ENCODE measurements at places on chromosomes 1 and 21.

- DNase-seq: no peak
Measured at GRCh38 chr1:109160071-109160840, 46.3 kb downstream of the ELAPOR1 start.

DNA sequence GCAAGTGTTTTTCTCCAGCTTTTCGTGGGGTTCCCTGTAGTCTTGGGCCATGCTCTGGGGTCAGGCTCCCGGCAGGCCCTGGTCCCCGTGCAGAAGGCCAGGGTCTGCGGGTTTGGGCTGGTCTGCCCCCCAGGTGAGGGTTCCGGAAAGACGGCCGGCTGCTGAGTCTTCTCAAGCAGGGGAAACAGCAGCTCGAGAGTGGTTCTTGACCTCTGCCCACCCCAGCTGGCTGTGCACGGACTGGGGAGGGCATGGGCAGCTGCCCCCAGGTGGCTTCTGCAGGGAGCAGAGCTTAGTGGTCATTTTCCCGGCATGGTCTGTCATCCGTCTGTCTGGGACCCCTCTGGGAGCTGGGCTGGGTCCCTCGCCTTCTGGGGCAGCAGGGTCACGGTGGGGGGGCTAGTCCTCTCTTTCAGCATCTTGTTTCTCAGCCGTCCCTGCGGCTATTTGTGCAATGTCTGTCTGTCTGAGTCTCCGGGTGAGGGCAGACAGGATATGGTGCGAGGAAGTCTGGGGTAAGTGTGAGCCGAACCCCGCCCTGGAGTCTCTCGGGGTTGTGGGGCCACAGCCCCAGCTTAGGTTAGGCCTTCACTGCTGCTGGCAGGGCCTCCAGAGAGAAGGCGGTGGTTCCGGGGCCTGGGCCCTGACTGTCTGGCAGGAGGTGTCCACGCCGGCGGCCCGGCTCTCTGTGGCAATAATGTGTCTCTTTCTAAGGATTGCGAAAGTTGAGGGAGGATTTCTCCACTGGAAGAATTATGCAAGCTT, 6.1 kb downstream of the SKI start:
- DNase-seq: peak; percentile 79

GRCh38 chr1:78155121-78155520, 109.4 kb downstream of the GIPC2 start:
- no peak for DNase-seq

DNA sequence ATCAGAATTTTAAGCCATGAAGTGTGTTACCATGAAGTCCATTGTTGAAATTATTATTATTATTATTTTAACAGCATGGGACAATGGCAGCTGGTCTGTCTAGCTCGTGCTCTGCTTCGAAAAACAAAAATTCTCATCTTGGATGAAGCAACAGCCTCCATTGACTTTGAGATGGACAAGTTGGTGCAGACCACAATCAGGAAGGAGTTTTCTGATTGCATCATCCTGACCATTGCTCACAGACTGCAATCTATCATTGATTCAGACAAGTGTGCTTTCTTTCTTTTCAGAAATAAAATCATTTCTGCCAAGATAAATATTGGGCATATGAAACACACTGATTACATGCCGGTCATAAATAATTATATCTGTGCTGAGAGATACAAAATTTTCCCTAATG, 21.0 kb downstream of the HSPA13 start:
- no peak for DNase-seq

DNA sequence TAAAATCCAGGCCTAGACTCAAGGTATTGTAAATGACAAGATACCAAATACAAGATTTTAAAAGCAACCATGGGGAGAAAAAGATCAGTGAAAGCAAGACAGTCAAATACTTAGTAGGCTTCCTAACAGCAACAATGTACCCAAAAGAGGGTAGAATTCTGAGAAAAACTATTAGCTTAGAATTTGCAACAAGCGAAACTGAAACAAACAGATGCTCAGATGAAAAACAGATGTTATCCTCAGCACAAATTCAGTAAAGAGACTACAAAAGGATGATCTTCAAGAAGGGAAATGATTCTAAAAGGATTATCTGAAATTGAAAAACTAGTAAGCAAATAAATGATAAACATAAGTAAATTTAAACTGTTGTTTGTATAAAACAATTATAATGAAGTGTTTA, 40.0 kb downstream of the PDC start:
- no peak for DNase-seq

GRCh38 chr1:91499904-91500755, 521 bp upstream of the CDC7 start:
- no peak for DNase-seq

- DNase-seq: no peak
Measured at GRCh38 chr1:26012864-26013263, 8.7 kb upstream of the EXTL1 start.

GRCh38 chr1:53987880-53988279, 30.1 kb downstream of the LDLRAD1 start:
- no peak for DNase-seq

GRCh38 chr1:243396876-243397275, 141.0 kb downstream of the SDCCAG8 start:
- no peak for DNase-seq

- DNase-seq: no peak
Measured at GRCh38 chr1:41957568-41957967, 38.8 kb upstream of the HIVEP3 start.

- no peak for DNase-seq
Measured at GRCh38 chr21:45618846-45619485, 24.6 kb upstream of the PCBP3 start.

- no peak for DNase-seq
Measured at GRCh38 chr1:205972491-205973168, 29.4 kb upstream of the SLC26A9 start.

DNA sequence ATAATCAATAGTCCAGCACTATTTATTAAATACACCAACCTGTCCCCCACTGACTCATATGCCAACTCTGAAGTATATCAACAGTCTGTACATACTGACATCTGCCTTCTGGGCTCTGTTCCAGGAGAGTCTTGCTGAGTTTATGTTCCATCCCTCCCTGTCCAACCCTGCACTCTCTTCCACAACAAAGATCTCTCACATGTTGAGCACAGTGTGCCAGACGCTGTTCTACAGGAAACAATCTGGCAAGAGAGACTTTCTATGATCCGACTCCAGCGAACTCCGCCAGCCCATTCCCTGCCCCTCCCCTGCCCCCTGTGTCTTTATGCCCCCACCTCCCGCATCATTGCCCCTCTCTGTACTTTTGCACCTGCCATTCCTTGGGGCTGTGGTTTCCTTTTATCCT, 3.4 kb downstream of the LACTBL1 start:
- no peak for DNase-seq

DNA sequence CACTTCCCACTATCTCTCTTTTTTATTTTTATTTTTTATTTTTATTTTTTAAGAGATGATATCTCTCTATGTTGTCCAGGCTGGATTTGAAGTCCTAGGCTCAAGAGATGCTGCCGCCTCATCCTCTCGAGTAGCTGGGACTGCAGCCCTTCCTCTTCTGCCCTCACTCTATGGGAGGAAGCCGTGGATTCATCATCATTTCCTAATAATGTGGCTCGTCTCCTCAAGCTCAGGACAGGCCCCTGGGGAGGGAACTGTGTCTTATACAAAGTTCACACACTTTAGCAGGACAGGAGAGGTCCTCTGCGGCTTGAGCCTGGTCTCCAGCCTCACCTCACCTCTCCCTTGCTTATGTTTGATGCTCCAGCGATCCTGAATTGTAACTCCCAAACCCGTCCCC, 16.5 kb upstream of the IFFO2 start:
- no peak for DNase-seq

DNA sequence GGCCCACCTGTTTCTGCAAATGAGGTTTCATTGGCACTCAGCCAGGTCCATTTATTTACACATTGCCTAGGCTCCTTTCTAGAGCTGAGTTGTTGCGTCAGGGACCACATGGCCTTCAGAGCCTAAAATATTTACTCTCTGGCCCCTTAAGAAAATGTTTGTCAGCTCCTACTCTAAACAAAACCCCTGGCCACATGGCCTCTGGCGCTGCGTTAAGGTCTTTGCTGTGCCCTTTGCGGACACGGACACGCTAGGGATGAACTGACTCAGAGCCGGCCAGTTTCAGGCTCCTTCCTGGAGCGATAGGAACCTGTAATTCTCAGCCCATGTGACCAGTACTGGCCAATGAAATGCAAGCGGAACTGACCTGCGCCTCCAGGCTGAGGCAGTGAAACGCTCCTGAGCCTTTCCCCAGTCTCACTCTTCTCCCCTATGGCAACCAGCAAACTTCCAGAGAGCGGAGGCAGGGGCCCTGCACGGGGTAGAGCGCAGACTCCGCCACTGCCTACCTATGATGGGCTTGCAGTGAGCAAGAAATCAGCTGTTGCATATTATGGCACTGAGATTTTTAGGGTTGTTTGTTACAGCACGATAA, 160.3 kb downstream of the ETS2 start:
- no peak for DNase-seq

GRCh38 chr1:220828179-220828490, 41.4 kb downstream of the MTARC1 start:
- no peak for DNase-seq

GRCh38 chr1:170388489-170388888, 143.5 kb upstream of the GORAB start:
- no peak for DNase-seq

GRCh38 chr1:108561689-108562326, 1.9 kb downstream of the EEIG2 start:
- DNase-seq: peak; percentile 62

DNA sequence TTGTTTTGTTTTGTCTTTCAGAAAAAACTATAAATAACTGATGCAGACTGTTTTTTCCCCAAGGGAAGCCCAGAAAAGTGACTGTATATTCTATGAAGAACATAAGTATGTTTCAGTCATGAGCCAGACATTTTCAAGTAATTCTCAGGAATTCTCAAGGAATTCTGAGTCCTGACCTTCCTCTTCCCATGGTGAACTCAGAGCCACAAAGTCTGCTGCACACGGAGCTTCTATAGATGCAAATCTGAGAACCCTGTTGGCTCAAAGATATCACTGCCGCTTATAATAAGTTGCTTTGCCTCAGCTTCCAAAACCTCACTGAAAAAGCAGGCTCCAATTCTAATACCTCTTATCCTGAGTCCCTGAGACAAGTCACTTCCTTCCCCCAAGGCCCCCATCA, 418.5 kb upstream of the RUNX1 start:
- DNase-seq: no peak

- DNase-seq: no peak
Measured at GRCh38 chr21:44429894-44430293, 25.4 kb upstream of the LRRC3 start.
